ENCODE measurements at places on chromosomes 4 and X.

- peak; percentile 8 for DNase-seq
Observed at GRCh38 chr4:13476915-13477314, 7.2 kb downstream of the RAB28 start.

- no peak for DNase-seq
Observed at GRCh38 chr4:7584098-7584497, 149.4 kb upstream of the PSAPL1 start.

DNA sequence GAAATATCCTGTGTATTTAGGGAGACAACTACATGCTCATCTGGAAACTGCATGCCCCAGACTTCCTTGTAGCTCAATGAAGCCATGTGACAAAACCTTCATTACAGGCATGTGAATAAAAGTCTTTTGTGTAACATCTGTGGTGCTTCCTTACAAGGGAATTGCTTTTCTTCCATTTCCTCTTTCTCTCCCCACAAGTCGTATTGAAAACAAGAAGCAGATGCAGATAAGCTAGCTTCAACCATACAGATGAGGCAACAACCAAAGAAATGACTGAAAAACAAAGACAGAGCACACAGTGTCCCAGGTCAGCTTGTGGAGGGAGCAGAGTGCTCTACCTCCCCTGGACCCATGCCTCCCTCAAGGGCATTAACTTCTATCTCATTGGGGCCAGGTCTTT is 115.8 kb upstream of the INPP4B start:
- no peak for DNase-seq

DNA sequence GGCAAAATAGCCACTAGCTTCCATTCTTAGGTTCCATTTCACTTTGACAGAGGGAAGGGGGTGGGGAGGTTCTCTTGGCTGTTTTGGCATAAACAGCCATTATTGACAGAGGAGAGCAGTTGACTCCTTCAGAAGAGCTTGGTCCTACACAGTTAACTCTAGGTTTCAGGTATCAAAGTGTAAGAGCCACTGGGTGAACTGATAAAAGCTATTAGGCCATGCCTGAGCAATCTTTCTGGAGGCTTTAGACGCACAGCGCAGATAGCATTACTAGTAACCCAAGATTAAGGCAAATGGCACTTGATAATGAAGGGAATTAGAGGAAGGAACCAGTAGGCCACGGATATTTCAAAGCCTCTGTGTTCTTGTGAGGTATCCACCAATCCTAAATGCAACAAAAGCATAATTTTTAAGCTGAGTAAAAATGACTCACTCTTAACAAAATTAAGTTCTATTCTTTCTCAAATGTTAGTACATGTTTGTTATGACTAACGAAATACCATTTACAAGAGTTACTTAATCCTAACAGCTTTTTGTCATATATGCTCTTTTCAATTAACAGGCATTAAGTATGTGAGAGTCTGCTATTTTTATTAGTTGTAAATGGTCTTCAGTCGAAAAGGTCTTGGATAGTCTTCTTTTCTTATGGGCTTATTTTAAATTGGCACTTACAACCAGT is 53.6 kb downstream of the SLC7A11 start:
- DNase-seq = no peak

- peak; percentile 33 for DNase-seq
Observed at GRCh38 chr4:140152751-140153418, 1.1 kb downstream of the MAML3 start.

GRCh38 chr4:73832651-73833237 is 3.7 kb upstream of the CXCL6 start:
- no peak for DNase-seq

- no peak for DNase-seq
Observed at GRCh38 chr4:15542760-15543159, 73.1 kb downstream of the CC2D2A start.

- no peak for DNase-seq
Observed at GRCh38 chr4:138455097-138455496, 212.9 kb upstream of the SLC7A11 start.

DNA sequence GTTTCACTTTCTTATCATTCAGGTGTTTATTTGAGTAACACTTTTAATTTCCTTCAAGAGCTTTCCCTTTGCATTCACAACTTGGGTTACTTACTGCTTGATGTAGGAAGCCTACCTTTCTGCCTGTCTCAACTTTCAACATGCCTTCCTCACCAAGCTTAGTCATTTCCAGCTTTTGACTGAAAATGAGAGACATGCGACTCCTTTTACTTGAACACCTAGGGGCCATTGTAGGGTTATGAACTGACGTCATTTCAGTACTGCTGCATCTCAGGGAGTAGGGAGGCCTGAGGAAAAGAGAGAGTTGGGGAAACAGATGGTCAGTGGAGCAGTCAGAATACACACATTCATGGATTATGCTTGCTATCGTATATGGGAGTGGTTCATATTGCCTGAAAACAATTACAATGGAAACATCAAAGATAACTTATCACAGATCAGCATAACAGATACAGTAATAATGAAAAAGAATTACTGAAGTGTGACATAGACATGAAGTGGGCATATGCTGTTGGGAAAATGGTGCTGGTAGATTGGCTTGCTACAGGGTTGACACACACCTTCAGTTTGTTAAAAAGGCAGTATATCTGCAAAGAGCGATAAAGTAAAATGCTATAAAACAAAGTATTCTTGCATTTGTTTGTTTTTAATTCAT is 25.7 kb downstream of the USP53 start:
- DNase-seq = peak; percentile 74

DNA sequence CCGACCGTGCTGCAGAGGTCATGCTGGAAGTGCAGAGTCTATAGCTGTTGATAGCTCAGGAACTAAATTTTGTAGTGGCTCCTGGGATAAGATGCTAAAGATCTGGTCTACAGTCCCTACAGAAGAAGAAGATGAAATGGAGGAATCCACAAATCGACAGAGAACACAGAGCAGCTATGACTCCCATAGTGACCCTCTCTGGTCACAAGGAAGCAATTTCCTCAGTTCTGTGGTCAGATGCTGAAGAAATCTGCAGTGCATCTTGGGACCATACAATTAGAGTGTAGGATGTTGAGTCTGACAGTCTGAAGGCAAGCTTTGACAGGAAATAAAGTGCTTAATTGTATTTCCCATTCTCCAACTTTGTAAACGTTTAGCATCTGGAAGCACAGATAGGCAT is 8.8 kb downstream of the MANBA start:
- DNase-seq = no peak

- no peak for DNase-seq
Observed at GRCh38 chr4:119099227-119099810, 36.3 kb upstream of the MYOZ2 start.

DNA sequence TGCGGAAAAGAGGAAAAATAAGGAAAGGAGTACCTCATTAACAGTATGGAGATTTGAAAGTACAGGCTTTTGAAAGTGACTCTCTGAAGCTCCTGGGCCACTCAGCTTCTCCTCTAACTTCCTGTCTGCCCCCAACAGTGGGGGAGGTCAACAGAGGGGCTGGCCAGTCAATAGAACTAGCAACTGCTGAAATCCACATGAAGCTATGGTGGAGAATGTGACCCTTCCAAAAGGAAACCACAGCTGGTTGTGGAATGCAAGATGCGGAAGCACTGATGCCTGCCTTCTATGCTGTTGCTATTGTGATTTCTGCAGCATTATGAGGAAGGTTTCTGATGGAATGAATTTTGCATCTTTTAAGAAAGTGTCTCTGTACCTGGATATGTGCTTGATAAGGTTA is 2.4 kb downstream of the CORIN start:
- no peak for DNase-seq

GRCh38 chr4:100823066-100823992 is 305.5 kb upstream of the EMCN start:
- DNase-seq = peak; percentile 74

DNA sequence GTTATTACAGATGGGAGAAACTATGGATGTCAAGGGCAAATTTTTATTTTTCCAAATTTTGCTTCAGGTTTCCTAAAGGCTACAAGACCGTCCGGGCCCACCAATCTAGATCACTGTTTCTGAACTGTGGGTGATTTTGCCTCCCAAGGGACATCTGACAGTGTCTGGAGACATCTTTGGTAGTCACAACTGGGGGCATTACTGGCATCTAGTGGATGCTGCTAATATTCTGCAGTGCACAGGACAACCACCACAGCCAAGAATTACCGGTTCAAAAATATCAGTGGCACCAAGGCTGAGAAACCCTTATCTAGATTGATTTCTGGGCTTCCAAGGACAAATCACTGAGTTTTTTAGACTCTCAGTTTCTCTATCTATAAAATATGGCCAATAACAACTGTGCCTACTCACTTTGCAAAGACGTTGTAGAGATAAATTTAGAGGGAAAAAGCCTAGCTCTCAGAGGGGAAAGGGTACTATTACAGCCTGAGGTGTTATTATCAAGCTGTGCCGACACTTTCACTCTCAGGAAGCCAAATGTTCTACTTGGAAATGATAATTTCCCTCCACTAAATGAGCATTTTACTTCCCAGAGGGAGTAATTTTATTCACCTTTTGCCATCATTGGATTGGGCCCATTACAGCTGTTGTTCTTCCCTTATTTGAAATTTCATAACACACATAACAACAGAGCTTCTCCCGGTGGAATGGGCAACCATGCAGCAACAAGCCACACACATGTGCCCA is 442.1 kb downstream of the CENPC start:
- DNase-seq = no peak

DNA sequence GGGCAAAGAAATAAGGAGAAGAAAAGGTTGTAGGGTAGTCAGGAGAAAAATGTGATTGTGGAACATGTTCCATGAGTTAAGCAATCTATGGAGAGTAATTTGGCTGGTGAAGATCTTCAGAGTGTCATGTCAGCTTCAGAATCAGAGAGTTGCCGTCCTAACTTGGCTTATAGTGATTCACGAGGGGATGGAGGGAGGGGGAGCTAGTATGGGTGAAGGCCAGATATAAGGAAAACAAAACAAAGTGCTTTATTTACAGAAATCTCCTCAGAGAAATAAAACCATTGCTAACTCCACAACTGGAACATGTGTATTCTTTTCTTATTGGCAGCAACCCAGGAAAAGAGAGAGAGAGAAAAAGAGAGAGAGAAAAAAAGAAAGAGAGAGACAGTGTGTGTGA is 256.5 kb upstream of the NRK start:
- DNase-seq = no peak

- no peak for DNase-seq
Observed at GRCh38 chr4:65791812-65792308, 121.6 kb upstream of the EPHA5 start.

DNA sequence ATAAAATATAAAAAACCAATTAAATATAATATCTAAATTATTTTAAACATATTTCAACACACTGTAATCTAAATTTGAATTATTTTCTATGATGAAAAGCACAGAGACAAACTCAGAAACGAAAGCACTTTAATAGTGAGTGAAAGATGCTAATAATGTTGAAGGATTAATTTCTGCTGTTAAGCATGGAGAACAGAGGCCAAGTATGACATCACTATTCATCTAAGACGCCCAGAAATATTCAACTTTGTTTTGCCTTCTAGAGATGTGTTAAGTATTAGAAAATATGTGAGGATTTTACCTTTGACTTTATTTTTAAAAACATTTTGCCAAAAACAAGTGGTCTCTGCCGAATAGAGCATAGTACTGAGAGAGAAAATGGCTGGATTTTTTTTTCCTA is 19.3 kb downstream of the ARHGEF6 start:
- DNase-seq = no peak

- DNase-seq = no peak
Observed at GRCh38 chrX:150269605-150270254, 93.4 kb upstream of the MAMLD1 start.

DNA sequence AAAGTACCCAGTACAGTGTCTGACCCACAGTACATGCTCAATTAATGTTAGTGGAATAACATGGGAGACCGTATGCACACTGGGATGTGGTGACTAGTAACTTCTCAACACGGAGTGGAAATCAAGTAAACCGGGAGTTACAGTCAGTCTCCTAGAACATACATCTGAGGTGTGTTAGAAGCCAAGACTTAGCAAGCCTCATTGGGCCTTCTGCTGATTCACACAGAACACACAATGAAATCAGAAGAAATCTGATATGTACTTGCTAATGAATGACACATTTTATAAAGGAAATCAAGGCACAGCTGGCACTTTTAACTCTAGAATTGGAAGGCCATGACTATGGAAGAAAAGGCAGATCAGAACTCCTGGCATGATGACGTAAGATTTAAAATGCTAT is 13.0 kb downstream of the TRAPPC2 start:
- DNase-seq = no peak

DNA sequence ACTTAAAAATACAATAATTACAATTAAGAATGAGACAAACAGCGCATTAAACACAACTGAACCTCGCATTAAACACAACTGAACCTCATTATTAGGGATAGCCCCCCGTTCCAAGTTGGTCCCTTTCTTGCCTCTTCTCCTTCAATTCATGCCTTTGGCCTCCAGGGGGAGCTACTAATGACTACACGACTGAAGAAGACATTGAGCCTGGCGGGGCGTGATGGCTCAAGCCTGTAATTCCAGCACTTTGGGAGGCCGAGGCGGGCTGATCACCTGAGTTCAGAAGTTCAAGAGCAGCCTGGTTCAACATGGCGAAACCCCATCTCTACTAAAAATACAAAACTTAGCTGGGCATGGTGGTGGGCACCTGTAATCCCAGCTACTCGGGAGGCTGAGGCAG is 56.4 kb upstream of the NWD2 start:
- no peak for DNase-seq

GRCh38 chrX:40374486-40374885 is 206.3 kb upstream of the ATP6AP2 start:
- no peak for DNase-seq

- no peak for DNase-seq
Observed at GRCh38 chr4:90689739-90690138, 562.5 kb downstream of the CCSER1 start.

DNA sequence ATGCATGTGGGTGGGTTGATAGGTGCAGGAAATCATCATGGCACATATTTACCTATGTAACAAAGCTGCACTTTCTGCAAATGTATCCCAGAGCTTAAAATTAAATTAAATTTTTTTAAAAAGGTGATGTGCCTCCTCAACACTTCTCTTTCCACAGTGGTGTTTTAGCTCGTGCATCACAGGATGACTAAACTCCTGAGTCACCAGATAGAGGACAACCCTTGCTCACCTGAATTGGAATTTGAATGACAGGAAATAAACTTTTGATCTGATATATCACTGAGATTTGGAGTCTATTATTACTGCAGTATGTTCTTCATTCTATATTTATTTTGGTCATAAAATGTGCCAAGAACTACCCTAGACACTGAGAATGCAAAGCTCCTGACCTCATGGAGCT is 185.3 kb downstream of the MAPK10 start:
- DNase-seq = no peak

DNA sequence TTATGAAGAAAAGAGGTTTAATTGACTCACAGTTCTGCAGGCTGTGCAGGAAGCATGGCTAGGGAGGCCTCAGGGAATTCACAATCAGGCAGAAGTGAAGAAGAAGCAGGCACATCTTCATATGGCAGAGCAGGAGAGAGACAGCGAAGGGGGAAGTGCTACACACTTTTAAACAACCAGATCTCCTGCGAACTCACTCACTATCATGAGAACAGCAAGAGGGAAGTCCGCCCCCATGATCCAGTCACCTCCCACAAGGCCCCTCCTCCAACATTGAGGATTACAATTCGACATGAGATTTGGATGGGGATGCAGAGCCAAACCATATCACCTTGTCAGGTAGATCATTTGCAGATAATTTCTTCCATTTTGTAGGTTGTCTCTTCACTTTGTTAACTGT is 555.5 kb upstream of the MAGEB2 start:
- no peak for DNase-seq

All from GM06990 (cell line).